ENCODE measurements at places on chromosomes 12 and 14.

DNA sequence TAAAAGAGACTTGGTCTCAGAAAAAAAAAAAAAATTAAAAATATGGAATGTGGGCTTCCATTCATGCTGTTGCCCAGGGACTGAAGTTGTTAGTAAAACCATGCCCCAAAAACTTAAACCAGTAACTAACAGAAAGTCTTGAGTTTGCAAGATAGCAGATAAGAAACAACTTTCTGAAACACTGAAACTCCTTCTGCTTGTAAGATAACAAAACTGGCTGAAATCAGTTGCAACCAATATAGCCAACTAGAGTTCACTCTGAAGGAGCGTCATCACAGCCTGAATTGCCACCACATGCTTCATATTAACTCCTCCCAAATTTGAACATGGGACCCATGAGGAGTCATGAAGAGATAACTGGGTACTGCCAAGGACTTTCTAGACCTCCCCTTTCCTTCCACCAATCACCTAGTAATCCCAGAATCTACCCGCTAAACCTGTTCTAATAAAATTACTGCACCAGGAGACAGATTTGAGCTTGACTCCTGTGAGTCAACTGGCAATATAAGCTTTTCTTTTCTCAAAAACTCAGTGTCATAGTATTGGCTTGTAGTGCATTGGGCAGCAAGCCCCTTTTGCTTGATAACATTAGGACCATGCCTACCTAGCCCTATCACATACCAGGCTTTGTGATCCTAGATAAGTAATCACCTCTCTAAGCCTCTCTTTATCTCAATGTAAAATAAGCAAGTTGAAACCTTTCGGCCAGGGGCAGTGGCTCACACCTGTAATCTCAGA lies 53.6 kb downstream of the R3HDM2 start:
- no peak for DNase-seq

DNA sequence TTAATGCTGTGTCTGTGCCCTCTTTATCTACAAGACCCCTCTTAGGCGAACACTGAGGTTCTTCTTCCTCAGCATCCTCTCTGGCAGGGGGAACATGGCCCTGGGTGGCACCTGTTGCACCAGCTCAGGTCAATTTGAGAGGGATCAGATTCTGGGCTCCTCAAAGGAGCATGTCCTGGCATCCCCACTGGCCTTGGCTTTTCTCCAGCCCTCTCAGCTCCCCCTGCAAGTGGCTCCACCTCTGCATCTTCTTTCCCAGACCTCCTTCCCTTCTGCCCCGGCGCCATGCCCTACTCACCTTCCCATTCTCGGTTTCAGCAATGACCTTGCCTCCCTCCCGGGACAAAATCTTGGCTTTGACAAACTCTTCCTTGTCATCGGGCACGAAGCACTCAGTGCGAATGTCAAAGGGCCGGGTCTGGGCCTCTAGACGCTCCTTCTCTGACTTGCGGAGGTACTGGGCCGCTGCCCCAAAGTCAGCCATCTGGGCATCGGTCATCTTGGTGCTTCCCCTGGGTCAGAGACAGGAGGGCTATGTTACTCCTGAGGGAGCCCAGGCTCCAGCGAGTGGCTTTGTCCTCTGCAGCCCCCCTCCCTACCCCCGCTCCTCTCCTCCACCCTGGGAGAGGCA lies 1.2 kb downstream of the MYH6 start:
- DNase-seq = no peak

- peak; percentile 16 for DNase-seq
Measured at GRCh38 chr12:6722863-6723262, 983 bp upstream of the COPS7A start.

GRCh38 chr12:84056-84455 lies 17.5 kb downstream of the IQSEC3 start:
- no peak for DNase-seq

GRCh38 chr14:93952829-93953228 lies 23.5 kb downstream of the ASB2 start:
- no peak for DNase-seq

GRCh38 chr14:32185097-32185496 lies 16.7 kb upstream of the RNU6-7 start:
- DNase-seq = no peak

- no peak for DNase-seq
Measured at GRCh38 chr14:22888662-22889061, 5.6 kb downstream of the REM2 start.

GRCh38 chr14:77248666-77249065 lies 22.3 kb downstream of the NGB start:
- no peak for DNase-seq

DNA sequence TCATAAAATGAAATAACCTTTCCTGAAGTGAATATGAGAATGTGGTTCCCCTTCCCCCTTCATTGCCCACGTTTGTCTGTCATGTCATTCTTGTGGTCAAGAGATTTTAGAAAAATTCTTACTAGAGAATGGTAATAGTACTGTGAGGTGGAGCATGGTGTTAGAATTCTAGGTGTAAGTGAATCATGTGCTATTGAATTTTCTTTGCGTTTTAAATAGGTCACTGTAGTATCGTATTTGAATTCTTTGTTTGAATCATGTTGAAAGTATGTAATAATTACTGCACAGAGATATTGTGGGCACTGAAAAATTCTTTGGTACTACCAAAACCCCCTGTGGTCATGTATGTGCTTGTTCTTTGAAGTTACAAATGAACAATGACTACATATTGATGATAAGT lies 49.9 kb downstream of the FUT8 start:
- no peak for DNase-seq

GRCh38 chr14:71588028-71588427 lies 344.2 kb upstream of the RGS6 start:
- DNase-seq = no peak

DNA sequence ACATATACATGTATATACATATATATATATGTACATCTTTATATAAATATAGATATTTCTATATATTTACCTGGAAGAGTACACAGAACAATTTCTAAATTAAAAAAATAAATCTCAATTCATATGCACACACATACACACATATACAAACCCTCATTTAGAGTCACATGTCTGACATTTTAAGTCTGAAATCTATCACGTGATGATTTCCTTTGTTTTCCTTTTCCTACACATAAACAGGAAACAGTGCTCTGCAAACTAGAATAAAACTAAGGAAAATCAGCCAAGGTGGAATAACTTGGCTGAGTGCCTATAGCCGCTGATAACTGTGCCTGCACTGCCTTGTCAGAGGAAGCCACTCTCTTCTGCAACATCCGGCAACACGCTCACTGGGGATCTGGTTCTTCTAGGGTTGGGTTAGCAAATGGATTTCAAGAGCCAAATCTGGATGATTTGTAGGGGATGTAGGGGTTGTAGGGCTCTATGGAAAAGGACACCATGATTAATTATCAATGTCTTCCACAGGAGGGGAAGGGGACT lies 480.7 kb downstream of the TMEM132D start:
- DNase-seq = no peak

- DNase-seq = no peak
Measured at GRCh38 chr12:32820376-32820931, 64.8 kb upstream of the YARS2 start.

- DNase-seq = no peak
Measured at GRCh38 chr14:58733451-58734208, 95.9 kb downstream of the DACT1 start.

GRCh38 chr12:123987022-123987421 lies 14.0 kb downstream of the ZNF664 start:
- DNase-seq = no peak

DNA sequence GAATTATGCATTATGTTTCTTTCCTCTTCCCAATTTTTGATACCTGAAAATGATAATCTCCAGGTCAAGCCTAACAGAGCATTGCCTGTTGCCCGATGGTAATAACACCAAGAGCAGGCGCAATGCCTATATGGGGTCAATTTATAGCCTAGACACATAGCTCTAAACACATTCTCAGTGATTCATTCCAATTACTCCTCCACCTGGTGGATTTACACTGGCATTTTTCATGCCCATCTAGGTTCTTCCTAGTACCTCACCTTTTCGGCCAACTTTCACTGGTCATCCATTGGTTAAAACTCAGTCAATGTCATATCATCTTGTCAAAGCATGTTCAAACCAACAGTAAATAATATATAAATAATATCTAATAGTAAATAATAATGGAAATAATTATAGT lies 53.1 kb downstream of the EIF2S3B start:
- no peak for DNase-seq

GRCh38 chr14:102222009-102222575 lies 82.4 kb downstream of the WDR20 start:
- no peak for DNase-seq

DNA sequence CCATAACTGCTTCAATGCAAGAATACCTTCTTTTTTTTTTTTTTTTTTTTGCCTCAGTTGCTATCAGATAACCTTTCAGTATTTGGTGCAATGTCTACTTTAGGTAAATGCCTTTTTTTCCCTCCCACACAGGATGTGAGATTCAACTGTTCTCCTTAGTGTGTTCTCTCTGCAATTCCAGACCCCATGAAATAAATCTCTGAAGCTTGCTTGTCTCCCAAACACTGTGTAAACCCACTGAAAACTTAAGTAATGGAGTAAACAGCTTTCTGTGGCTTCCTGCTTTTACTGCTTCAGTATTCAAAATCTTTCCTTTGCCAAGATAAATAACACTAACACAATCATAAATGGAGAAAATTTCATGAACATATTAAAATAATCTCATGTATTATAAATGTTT lies 55.8 kb upstream of the CLEC14A start:
- DNase-seq = no peak

DNA sequence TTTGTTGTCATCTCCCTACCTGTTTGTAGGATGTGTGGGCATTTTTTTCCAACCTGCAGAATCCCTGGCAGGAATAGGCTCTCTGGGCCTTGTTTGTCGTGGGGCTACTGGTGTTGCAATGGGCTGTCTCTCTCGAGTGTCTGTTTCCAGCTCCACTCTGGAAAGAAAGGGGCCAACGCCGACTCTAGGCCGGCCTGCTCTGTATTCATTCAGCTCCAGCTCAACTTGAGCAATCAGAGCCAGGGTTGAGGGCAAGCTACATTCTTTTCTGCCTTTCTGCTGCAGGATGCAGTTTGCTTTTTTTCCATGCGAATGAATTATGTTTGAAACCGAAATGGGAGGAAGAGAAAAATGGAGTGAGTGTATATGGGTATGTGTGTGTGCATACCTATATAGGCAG lies 2.3 kb downstream of the JDP2 start:
- no peak for DNase-seq

DNA sequence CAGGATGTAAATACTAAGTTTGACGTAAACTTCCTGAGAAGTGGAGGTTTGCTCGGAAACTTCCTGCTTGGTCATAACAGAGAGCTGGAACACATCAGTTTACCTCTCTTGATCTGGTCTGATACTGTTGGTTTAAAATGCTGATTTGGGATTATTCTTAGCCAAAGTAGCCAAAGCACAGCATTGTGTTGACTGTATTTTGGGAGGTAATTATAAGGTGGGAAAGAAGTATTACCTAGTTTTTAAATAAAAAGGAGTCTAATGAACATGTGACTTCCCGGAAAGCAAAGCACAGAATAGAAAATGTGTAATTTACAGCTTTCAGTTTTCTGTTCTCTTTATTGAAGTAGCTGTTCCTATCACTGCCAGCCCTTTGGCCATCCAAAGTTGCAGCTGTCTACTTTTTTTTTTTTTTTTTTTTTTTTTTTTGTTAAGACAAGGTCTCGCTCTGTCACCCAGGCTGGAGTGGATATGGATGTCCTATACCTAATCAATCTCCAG lies 52.2 kb upstream of the SRP54 start:
- no peak for DNase-seq

DNA sequence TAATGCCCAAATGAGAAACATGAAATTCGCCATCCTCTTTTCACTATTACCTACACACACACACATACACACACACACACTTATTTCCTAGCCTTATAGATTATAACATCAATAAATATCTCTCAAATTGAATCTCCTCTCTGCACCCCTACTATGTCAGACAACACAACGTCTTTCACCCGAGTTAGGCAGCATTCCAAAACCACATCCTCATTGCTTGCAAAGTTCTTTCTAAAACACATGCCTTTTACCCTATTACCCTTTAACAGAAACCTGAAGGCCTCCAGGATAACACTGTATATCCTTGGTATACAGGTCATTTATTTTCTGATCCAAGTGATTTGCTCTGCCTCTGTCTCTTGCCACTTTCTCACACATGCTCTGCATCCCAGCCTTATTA lies 56.3 kb downstream of the KCNH5 start:
- no peak for DNase-seq

GRCh38 chr14:103427485-103428443 lies 42.5 kb downstream of the MARK3 start:
- DNase-seq = peak; percentile 16

GRCh38 chr12:53328043-53328435 lies 6.6 kb upstream of the AAAS start:
- DNase-seq = no peak

GRCh38 chr12:26327975-26328644 lies 132.7 kb downstream of the SSPN start:
- peak; percentile 77 for DNase-seq

GRCh38 chr12:6376079-6376869 lies 911 bp upstream of the SCNN1A start:
- DNase-seq = peak; percentile 58

GRCh38 chr14:100561005-100561404 lies 26.2 kb downstream of the BEGAIN start:
- no peak for DNase-seq

DNA sequence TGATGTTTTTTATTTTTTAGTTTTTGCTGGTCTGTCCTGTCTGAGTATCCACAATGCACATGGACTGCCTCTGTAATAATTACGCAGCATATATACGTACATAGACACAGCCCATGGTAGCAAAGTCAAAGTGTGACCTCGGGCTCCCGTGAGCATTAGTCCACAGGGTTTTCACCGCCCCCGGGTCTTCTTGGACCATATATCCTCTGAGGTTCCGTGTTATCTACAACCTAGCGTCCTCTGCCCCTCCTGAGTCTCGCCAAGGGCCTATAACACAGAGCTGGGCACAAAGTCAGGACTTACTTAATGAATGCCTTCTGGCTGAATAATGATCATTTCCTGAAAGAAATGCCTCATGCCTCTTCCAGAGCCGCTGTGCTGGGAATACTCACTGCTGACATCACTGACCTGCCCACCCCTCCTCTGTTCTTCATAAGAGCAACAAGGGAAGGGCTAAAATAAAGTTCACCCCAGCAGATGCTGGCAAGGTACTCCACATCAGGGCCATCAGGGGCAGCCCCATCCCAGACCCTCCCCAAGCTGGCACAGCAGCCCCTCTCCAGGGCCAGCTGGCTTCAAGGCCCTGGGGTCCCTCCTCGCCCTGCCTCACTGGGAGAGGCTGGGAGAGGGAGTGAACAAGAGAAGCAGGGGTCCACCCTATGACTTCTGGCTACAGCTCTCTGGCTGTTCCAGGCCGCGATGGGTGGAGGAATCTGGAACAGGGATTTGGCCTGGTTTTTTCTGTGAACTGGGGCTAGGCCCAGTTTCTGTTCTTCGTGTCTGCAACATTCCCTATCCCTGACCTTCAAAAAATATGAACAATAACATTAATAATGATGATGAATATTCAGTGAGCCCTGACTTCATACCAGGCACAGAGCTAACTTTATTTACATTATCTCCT lies 7.9 kb downstream of the HDAC7 start:
- peak; percentile 67 for DNase-seq

All from inflammatory macrophage (primary cell).